Epithelial cell of esophagus (primary cell): ENCODE measurements at places on chromosomes 2 and 18.

DNA sequence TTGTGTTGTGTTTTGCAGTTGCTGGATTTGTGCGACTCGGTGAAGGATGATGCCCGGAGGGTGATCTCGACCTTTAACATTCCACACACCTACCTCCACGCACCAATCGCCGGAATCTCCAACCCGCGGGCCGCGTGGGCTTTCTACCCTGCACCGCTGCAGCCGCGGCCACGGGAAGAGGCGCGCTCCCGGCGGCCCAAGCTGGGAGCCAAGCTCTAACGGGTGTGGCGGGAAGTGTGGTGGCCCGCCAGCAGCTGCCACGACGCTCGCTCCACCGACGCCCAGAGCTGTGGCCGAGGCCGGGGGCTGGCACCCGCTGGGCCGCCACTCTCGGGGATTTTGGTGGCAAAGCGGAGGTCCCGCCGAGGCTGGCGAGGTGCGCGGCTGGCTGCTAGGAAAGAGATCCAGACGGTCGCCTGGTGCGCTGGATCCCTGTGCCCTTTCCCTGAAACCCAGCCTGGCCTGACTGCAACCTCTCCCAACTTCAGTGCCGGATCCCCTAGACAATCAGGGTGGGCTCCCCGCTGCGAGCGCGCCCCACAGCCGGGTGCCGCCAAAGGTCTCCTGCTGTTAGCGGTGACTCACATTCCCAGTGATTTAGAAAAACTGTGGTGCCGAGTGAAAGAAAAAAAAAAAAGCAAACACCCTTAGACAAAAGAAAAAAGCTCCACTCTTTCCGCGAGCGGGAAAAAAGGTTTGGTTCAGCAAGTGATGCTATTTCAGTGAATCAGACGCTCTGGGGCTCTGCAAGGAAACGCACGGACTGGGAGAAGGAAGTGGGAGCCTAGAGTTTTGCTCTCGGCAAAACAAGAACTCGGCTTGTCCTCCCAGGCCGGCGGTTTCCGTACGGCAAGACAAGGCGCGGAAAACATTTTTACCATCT, 2.9 kb upstream of the BCL2L11 start:
- peak; percentile 93 for DNase-seq

DNA sequence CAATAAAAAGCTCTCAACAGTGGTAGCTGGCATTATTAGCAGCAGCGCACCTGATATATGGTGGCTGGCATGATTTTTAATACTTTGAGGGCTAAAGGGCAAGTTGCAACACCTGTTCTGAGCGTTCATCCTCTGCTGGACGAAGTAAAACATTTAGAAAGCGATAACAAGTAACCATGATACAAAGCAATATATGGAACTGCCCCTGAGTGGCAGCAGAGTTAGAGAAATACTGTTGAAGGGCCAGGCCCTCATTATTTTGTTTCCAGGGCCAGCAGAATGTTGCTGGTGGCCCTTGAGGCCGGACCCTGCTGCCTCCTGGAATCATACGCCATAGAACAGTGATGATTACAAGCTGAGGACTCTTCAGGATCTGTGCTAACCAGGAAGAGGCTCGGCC, 47.8 kb downstream of the ARHGEF4 start:
- no peak for DNase-seq

DNA sequence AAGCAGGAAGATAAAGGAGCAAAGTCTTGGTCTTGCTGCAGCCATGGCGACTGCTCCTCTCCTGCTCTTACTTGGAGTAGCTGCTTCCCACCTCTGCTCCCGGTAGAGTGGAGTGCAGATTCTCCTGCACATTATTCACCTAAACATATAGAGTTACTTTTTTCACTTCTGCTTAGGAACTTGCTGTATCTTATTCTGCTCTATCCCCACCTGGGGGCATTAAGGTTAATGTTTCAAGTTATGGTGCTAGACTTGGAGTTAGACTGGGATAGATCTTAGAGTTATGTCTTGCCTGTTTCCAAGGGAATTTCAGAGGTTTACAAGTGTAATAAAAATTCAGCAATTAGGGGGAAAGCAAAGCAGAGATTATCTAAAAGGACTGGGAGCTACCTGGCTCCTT, 144.2 kb downstream of the SETBP1 start:
- no peak for DNase-seq

GRCh38 chr2:240138254-240138984, 2.0 kb downstream of the OTOS start:
- peak; percentile 63 for DNase-seq

GRCh38 chr2:105812180-105813044, 67.7 kb downstream of the NCK2 start:
- peak; percentile 83 for DNase-seq

DNA sequence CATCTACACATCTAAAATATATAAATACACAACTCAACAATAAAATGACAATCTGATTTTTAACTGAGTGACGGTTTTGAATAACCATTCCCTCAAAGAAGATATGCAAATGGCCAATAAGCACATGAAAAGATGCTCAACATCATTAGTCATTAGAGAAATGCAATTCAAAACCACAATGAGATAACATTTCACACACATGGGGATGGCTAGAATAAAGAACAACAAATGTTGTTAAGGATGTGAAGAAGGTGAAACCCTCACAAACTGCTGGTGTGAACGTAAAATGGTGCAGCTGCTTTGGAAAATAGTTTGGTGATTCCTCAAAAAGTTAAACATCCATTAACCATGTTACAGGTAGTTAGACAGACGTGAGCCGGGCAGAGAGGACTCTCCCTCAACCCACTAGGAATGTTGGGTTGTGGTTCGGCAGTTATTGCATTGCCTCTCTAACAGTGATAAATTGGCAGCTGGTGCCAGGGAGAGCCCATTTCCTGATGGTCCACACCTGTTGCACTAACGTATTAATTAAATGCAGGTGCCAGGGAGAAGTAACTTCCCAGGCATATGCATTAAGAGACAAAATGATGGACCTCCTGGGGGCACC, 22.3 kb upstream of the DUSP2 start:
- DNase-seq, result no peak

DNA sequence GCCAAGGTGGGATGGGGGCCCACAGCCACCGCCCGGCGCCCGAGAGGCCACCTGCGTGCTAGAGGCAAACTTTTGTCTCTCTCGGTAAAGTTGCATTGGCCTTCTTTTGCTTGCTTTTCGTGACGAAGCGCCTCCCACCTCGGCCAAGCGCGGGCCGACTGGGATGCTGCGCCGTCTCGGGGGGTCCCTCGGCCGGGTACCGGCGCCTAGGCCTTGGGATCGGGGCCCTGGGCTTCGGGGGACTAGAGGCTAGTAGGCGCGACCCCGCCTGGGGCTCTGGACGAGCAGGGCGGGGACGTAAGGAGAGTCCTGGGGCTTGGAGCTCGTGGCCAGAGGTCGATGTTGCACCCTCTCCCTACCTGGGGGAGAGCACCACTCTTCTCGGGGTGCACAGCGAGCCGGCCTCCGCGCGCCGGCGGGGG, 545 bp downstream of the GLI2 start:
- peak; percentile 18 for DNase-seq
